Motor neuron (in vitro differentiated cells): ENCODE measurements at places on chromosomes 4 and X.
A peak's percentile ranks its signal among the peaks of the same experiment; 100 is the strongest.

DNA sequence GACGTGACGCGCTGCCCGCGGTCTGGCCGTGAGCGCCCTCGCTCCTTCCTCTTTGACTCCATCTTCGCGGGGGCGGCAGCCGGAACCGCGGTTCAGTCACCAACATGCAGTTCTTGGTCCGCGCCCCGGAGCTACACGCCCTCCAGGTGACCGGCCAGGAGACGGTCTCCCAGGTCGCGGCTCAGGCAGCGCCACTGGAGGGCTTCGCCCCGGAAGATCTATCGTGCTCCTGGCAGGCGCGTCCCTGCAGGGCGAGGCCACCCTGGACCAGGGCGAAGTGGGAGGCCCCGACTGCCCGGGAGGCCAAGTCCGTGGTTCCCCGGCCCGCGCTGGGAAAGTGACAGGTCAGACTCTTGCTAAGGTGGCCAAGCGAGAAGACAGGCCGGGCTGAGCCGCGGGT, 2.9 kb downstream of the TRIML2 start:
- ATAC-seq, result no peak

DNA sequence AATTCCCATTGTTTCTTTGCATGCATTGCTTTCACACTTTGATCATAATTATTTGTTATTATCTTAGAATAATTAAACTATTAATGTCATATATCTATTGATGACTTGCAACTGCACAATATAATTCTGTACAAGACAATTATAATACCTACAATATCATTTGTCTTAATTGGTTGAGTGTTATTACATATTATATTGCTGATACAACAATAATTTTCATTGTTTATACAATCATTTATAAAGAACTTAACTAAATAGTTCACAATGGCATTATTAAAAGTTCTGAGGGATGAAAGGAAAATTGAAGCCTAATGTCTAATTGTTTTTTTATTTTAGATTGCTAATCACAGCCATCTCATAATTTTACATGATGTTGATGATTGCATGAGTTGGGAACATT, 227.6 kb downstream of the GALNTL6 start:
- ATAC-seq, result no peak

GRCh38 chrX:15301924-15302323, 13.5 kb downstream of the ASB11 start:
- ATAC-seq, result no peak

DNA sequence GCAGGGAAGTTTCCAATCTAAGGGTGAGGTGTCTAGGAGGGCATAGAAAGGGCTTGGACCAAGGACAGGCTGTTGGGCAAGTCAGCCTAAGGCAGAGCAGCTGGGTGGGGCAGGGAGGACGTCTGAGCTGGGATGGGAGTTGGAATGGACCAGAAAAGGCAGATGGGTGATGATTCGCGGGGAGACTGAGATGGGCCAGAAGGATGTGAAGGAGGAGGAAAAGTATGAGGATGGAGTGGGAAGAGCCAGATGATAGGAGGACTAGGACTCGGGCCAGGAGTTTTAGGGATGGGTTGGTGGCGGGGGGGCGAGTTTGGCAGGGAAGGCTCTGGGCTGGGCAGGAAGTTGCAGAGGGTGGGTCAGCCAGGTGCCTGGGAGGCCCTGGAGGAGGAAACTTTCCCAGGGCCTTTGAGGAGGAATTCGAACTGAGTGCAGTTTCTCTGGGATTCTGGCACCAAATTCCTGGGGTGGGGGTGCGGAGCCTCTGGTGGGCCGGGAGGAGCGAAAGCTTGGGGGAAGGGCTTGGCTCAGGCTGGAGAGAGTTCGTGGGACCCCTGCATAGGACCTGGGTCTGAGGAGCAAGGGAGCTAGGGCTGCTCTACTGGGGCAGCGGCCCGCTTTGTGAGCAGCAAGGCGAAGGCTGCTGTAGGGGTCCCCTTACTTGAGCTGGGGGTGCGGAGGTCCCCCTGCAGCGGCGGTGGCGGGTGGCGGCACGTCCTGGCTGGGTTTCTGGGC, 8.7 kb upstream of the TIMP1 start:
- ATAC-seq, result peak; percentile 14

GRCh38 chr4:142405695-142406498, 440.2 kb downstream of the INPP4B start:
- no peak for ATAC-seq

- ATAC-seq, result peak; percentile 36
These were observed 22.8 kb downstream of the NDST4 start for GRCh38 chr4:115090483-115091075.

DNA sequence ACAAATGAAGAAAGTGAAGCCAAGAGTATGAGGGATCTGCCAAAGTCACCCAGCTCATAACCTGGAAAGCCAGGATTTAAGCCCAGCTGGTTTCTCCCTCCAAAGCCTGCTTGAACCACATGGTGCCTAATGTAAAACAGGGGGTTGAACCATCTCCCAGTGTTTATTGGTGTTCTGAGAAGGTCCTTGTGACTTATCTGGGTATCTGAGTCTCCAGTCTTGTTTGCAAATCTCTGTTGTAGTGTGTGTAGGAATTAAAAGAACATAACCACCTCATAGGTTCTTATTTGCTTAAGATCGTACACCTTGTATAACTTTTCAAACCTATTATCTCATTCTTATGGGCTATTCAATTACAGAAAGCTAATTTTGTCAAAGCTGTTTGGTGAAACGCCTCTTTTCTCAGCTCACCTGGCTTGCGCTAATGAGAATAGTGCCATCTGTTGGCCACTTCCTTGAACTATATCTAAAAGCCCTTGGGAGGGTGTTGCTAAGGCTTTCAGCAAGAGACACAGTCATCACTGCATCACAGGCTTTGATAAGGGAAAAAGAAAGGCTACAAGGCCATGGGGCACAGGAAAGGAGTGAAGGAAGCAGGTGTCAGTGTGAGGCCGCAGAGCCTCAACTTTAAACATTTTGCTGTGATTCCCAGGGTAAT, 34.0 kb downstream of the ETDB start:
- peak; percentile 84 for ATAC-seq

- ATAC-seq, result no peak
These were observed 706.4 kb downstream of the SMARCA1 start for GRCh38 chrX:128816919-128817318.

DNA sequence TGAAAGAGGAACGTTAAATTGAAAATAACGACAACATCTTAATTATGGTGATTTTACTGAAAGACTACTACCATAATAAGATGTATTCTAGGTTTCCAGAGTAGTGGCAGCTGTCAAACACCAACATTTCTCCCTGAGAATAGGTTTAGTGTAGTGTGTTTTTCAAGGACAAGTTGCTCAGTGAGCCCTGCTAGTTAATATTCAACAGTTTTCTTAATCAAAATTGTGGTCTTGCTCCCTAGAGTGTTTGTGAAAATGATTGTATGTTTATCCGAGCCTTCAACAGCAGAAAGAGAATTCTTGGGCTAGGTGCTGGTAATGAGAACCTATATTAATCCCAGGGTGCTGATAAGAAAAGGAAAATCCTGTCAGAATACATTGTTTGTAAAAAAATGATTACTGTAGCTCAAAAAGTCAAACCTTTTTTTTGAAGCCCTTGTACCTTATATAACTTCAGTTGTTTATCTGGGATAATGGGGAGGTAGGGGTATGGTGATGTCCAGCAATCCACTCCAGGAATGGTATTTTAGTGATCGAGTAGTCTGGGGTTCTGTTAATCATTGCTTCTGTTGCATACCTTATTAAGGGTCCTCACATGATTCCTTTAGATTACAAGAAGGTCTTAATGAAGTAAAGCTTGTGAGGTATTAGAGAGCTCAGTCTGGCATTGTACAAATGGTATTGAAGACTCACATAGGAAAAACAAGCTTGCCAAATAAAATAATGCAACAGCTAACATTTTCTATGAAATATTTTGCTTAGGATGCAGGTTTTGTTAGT, 110.7 kb downstream of the CCSER1 start:
- no peak for ATAC-seq

DNA sequence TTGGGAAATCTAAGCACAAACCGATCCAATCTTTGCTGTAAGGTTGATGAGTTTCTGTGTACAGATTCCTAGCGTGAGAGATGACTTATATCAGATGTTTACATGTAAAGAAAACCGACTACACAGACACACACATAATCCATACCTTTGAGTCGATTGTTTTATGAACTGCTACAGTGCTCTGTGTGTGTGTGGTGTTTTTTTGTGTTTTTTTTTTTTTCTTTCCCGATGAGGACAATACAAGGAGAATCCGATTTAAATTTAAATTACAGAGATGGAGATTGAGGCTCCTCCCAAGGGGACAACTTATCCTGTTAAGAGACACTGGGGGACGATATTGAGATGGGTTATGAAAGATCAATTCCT, 461 bp upstream of the SLC9A6 start:
- peak; percentile 49 for ATAC-seq

DNA sequence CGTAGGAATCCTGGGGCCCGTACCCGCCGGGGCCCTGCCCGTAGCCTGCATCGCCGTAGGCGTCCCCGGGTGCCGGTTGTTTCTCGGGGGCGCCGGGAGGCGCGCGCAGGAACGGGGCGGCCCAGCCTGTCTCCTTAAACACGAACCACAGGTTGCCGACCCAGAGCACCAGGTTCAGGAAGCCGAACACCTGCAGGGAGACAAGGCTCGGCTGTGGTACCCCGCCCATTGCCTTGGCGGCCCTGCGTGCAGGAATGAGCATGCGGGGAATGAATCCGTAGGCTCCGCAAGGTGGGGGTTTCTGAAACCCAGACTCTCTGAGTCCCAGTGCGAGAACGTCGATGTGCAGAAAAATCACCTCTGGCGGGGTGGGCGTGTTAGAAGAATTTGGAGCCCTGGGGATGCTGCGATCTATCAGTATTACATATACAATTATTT, 5.4 kb upstream of the PRICKLE3 start:
- ATAC-seq, result peak; percentile 6

- no peak for ATAC-seq
These were observed 14.4 kb downstream of the GABRQ start for GRCh38 chrX:152652060-152652459.

GRCh38 chr4:143288171-143288570, 48.5 kb upstream of the GAB1 start:
- ATAC-seq, result no peak

DNA sequence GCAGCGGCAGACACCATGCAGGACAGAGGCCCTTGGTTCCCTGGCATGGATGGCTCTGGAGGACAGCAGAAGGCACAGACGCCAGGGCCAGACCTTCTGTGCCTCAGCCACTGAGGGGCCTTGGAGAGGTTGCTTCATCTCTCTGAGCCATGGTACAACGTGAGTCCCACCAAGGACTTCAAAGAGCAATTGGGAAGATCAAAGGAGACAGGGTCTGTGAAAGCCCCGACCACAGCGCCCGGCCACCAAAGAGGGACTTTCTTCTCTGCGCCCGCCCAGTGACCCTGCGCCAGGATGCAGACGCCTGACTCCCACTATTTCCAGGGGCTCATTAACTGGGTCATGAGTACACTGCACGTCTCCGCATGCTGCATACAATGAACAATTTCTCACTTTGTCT, 174.0 kb downstream of the AFAP1 start:
- no peak for ATAC-seq

- no peak for ATAC-seq
These were observed 93.3 kb downstream of the PRDM5 start for GRCh38 chr4:120829113-120829831.

DNA sequence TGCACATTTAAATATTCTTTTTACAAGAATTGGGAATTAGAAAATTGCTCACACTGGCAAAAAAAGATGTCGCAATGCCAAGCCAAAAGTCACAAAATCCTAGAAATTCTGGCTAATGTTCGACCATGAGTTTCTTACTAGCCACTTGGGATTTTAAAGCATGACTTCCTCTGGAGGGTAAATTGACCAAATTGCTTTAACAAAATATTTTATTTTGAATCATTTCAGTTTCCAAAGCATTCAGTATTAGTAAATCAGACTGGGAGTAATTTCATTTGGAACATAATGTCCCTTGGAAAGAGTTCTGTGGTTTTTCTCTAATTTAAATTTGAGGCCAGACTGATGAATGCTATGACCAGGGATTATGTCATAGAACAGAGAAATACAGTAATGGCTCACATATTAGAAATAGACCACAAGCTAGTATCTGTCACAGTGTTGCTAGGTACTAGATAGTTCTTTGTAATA, 7.6 kb upstream of the CXCL5 start:
- no peak for ATAC-seq

DNA sequence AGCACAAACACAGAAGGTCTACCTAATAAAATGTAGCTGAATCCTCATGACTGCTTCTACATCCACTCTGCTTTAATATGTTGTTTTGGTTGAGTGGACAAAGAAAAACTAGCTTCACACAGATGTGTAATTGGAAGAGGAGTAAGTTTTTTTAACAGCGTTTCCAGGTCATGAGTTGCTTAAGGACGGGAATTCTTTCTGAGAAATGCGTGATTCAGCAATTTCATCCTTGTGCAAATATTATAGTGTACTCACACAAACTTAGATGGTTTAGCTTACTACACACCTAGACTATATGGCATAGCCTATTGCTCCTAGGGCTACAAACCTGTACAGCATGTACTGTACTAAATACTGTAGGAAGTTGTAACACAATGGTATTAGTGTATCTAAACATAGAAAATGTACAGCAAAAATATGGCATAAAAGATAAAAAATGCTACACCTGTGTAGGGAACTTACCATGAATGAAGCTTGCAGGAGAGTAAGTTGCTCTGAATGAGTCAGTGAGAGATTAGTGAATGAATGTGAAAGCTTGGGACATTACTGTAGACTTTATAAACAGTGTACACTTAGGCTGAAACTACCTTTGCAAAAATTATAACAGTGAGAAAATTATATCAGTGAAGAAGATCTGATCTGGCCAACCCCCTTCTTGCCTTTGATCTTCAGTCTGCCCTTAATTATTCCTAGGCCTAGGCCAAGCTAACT, 70.8 kb upstream of the IL15 start:
- no peak for ATAC-seq

GRCh38 chr4:122052677-122053076, 99.5 kb upstream of the BLTP1 start:
- no peak for ATAC-seq

DNA sequence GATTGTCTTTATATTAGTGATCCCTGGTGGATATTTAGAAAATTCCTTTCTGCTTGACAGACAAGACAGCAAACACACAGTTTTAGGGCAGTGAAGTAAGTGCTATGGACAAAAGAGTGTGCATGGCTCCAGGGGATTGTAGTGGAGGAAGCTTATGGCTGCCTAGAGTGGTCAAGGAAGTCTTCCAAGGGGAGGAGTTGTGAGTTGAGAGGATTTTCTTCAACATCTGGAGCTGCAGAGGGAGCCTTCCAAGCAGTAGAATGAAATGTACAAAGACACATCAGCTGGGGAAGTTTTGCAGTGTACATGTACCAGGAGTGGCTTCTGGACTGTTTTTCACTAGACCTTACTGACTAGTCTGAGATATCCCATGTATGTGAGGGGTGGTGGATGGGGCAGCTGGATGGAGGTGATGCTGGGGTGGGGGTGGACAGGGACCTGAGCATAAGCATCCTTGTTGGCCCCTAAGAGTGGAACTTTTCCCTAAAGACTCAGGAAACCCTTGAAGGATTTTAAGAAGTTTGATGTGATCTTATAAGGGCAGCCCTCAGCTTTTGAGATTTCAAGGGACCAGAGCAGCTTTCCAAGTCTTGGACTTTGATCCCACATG, 160.5 kb upstream of the TAPT1 start:
- ATAC-seq, result no peak

DNA sequence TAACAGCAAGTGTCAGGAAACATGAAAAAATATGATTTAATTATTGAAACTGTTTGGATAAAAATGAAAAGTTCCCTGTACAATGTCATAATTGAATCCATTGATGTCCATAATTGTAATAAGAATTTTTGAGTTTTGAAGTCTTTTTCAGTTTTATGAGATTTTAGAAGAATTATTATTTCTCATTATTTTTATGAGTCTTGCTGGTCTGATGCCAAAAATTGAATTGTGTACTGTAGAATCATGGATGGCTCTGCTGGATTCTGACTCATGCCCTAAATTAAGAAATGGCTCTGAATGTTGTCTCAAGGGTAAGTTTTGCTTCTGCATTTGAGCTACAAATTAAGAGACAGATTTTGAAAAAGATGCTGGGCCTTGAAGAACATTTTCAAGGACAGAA, 132.8 kb upstream of the MAP9 start:
- no peak for ATAC-seq
